ENCODE measurements at places on chromosomes 2 and 18.

DNA sequence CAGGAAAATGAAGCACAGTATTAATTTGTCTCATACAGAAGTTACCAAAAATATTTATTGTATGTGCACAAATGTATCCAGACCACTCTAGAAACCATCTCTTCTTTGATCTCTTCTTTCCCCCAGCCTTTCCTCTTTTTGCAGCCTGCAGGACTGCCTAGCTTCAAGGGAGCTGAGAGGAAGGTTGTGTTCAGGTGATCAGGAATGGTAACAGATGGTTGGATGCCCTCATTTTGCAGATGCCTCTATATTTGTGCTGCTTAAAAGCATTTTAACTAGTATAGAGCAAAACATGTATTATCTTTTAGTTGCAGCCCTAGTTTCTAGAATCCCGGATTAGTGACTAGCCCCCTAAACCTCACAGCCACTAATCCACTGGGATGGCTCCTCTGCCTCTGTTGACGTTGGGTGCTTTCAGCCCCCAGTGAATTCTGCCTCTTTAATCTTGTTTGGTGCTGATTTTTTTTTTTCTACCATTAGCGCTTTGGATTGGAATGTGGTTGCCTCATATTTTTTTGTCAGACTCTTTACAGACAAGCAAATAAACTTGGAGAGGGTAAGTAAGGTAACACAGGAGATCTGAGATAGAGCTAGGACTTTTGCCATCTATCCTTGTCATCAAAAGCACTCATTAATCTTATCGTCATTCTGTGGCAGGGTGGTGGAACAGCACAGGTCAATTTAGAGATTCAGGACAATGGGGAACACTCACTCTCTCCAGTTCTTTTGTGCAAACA, 103.8 kb upstream of the NDUFV2 start:
- no peak for DNase-seq

DNA sequence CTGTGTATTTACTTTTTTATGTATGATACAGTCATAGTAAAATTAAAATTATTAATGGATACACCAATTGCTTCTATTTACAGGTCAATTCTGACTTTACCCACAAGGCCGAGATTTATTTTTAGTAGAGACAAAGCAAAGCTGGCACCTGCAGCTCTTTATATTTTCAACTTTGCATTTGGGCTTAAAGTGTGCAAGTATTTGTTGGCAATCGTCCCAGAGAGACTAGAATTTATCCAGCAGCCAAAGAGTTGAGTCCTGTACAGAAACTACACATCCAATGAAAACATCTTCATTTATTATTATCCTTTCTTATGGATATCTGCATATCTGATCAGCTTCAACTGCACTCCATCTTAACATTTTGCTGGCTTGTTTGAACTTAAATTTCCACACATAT, 485.6 kb downstream of the SOX11 start:
- no peak for DNase-seq

DNA sequence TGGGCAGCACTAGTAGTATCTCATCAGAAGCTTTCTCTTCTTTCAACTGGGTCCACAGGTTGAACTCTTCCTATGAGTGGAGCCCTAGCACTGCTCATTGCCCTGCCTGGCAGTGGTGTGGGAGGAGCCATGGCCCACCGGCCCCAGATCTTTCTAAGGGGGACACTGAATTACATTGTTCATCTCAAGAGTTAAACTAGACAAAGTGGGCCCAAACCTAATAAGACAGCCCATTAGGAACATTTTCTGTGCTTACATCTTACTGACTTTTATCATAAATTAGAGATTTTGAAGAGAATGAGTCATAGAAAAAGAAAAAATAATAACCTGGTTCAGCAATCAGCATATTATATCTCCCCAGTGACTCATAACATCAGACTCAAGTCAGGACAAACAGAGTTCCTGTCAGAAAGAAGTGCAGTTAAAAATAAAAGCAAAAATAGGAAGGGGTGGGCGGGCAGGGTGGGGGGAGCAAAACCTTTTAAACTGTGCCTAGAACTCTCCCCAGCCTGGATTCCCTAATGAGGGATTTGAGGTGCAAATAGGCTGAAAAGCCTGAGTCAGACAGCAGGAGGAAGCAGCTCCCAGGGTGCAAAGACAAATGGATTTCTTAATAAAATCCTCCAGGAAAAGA, 161.6 kb upstream of the TRIB2 start:
- peak; percentile 57 for DNase-seq

GRCh38 chr2:229783108-229783721, 68.9 kb upstream of the DNER start:
- DNase-seq, result no peak

DNA sequence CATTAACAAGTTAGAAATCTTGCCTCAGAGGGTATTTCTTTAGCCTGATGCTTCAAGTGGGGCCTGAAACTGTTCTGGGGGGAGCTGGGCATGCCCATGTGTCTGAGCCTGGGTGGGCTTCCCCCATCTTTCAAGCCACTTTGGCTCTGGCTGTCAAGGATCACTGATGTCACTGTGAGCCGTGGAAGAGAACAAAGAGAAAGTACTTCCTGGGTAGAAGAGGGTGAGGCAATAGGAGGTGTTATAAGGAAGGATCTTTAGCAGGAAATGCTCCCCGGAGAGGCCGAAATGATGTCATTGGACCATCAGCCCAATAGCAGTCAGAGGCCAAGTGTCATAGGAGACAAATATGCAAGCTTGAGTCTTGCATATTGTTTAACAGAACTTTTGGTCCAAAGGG, 228.4 kb upstream of the MEX3C start:
- no peak for DNase-seq

DNA sequence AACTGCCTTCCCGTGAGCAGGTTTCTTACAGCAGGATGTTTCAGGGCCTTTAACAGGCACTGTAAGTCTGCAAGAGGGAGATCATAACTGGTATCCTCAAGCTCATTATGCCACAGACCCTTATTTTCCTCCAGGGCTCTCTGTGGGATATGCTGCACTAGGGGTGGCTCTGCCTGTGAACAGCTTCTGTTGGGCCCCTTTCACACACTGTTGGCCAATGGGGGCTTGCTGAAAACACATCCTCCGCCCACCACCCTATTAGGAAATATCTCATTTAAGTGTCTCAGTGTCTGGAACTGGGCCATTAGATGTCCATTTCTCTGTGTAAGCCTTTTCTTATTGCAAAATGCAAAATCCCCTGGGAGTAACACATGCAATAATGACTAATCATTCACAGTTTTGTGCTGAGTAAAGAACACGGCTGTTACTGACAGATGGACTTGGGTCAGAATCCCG, 414.3 kb upstream of the HS6ST1 start:
- no peak for DNase-seq

DNA sequence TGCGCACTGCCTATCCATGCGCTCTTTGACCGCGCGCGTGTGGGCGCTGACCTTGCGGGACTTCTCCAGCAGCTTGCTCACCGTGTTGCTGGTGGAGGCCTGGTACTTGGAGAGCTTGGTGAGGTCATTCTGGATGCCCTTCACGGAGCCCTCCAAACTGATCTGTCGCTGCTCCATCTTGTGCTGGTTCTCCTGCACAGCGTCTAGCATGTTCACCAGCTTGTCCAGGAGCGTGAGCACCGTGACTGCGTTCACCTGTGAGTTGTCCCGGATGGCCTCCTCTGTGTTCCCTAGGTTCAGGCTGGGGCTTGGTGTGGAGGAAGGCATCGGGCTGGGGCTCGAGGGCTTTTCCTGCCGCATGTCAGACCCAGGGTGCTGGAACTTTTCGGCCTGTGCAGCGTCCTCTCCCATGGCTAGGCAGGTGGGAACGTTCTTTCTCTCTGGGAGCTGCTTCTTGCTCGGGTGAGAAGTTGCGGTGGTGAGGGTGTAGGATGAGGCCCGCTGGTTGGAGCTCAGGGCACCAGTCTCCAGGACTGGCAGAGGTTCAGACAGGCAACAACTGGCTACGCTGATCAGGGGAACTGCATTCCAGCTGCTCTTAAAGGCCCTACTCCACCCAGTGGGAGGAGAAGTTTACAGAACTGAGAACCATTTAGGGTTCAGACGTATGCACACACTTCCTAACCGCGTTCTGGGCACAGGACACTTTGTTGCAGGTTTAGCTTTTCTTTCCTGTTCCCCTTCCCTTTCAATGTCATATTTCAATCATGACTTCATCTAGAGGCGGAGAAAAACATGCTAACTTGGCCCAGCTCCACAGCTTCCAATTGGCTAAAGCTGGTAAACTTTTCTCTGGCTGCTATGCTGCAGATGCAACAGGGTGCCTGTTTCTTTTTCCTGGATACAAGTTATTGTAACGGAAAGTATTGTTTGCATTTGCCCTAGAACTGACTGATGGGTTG, at the start of gene CAVIN2:
CAVIN2 (minus strand) TSS at position 574 of the 962 bp plus-strand sequence; CDS start at position 411, 163 bp downstream.
- no peak for DNase-seq

- DNase-seq, result no peak
Observed at GRCh38 chr2:84788498-84788897, 92.4 kb downstream of the TRABD2A start.

DNA sequence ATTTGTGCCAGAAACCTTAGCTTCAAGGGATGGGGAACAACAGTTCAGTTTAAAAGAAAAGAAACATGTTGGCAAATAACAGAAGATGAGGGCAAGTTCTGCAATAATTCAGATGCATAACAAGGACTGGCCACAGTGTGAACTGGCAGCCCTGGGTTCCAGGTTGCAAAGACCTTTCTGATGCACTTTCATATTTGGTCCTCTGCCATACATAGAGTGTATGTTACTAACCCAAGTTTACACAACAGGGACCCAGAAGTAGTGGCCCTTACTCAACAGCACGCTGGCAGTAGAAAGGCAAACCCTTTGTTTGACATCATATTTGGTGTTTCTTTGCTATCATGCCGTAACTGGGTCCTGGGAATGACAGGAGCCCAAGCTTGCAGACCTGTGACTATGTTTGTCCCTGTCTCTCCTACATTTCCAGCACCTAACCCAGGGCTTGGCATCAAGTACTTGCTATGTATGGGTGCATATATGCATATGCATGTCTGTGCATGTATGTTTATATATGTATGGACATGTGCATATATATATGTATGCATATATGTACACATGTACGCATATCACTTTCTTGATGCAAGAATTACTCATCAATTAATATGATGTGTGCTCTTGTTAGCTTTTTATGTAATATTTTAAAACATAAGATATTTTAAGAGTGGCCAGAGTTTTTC, 94.3 kb downstream of the MBP start:
- DNase-seq, result no peak

DNA sequence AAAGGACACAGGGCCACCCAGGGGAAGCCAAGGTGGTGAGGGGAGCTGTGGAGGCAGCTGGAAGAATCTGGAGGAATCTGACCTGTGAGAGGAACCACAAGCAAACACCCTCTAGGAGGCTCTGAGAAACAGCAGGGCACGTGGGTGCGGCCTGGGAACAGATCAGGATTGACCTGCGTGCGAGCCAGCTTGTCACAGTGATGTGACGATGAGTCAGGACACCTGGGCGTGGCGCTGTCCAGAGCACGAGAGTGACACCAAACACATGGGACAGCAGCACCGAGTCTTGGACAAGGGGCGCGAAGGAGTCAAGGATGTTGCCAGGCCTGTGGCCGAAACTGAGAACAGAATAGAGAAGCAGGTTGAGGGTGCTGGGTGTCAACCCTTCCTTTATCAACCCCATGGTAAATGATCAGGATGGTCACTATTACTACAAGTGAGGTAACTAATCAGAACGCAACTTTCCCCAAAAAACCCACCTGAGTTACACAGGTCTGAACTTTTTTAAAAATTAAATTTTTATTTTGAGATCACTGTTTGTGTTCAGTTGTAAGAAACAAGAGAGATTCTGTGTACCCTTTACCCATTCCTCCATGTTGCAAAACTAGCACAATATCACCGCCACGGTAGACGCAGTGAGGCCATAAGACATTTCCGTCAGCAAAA, 637 bp upstream of the SFT2D3 start:
- DNase-seq, result no peak

DNA sequence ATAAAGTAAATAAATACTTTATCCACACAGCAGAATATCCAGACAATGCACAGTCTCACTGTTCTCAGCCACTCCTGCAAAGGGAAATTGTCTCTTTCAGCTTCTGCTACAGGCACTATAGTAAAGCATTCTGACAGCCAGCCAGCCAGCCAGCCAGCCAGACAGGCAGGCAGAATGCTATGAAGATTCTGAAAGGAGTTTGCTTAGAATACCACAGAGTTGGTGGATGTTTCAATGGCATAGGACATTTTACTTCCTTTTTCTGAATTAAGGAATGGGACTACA, 116.1 kb upstream of the CYP26B1 start:
- DNase-seq, result no peak

DNA sequence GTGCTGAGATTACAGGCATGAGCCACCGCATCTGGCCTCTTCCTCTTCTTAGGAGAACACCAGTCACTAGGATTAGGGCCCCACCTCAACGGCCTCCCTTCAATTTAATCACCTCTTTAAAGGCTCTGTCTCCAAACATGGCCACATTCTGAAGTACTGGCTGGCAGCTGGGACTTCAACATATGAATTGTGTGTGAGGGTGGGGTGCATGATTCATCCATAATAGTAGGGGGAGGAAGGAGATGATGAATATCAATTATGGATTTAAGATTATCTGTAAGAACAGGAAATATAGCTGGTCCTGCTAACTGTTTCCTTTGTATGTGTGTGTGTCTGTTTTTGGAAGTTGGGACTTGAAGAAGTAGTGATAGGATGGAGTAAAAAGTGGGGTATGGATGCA, 14.7 kb upstream of the EPG5 start:
- DNase-seq, result no peak

DNA sequence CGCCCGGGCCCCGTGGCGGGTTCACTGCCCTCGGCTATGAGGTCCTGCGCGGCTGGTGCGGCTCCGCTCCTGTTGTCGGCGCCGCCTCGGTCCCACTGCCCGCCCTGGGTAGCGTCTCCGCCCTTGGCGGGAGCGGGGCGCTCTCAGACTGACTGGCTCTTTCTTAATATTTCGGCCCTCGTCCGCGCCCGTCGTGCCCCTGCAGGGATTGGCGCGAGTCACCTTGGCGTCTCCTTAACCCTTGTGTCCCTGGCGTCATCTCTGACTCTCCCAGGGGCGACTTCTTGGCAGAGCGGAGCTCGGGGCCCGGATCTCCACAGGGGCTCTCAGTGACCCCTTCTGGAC, 1.3 kb downstream of the PTMA start:
- DNase-seq, result peak; percentile 45

- DNase-seq, result no peak
Observed at GRCh38 chr2:132730611-132731010, 60.6 kb upstream of the LYPD1 start.

DNA sequence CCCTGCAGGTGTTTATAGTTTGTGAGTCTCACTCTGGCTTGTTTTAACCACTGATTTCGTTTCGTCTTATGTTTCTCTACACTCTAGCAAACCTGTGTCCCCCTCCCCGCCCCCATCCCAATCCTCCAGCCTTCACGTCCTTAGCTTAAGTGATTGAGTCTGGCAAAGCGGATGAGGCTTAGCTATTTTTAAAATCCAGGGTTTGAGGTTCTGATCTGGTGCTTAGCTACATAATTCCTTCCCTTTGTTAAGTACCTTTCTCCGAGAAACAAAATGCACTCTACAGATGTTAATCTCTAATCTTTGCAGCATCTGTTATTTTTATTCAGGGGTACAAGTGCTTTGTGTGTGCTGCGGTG, 7.8 kb downstream of the AGAP1 start:
- no peak for DNase-seq

DNA sequence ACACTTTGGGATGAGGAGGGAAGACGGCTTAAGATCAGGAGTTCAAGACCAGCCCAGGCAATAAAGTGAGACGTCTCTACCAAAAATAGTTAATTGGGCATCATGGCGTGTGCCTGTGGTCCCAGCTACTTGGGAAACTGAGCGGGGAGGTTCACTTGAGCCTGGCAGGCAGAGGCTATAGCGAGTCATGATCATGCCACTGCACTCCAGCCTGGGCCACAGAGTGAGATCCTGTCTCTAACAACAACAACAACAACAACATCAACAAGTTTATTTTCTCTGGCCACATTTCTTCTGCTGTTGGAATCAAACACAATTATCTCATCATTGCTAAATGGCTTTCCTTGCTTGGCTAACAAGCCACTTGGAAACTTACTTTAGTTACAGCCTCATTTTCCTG, 13.4 kb downstream of the NIFK start:
- DNase-seq, result no peak

Data from activated naive CD4-positive, alpha-beta T cell treated with anti-CD3 and anti-CD28 coated beads, Interleukin-2, amount 50 U/mL, for 16 hours (primary cell).